Suppressor macrophage treated with lipopolysaccharide for 1 hour (primary cell): ENCODE measurements at places on chromosomes 4 and X.

DNA sequence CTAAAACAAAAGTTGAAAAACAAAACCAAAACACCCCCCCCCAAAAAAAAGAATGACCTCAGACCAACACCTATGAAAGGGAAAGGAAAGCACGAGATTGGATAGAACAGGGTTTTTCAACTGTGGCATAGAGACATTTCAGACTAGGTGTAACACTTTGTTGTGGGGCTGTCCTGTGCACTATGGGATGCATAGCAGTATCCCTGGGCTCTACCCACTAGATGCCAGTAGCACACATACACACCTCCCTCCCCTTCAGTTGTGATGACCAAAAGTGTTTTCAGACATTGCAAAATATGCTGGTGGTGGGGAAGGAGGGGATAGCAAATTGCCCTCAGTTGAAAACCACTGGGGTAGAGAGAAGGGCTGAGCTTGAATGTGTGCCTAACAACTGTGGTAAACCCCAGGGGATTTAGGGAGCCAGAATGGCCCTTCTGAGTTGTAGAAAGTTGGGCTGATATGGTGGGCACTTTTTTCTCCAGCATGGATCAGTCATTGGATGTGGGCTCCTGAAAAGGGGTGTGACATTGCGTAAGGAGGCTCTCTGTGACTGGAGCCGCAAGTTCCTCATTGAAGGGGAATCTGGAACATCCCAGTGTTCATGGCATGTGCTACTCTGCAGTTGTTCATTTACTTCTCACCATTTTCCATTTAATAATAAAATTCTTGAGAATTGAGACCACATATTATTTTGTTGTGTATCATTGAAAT is 8.8 kb upstream of the GEMIN8 start:
- peak; percentile 66 for DNase-seq

DNA sequence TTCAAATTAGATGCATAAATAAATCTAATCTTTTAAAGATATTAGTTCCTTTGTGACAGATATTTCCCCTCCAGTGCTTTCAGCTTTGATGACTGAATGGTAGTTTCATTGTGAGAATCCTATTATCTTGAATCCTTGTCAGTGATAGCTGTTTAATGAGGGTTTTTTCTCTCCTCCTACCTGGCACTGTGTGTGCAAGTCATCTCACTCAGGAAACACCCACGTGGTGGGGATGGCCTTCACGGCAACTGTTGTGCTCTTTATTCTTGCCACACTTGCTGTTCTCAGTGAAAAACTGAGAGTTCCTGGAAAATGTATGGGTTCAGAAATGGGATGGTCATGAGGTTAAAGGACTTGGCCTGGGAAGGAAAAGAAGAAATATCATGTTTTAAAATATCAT is 129.9 kb downstream of the SPRY1 start:
- no peak for DNase-seq

- no peak for DNase-seq
Observed at GRCh38 chr4:41232406-41232805, 18.1 kb upstream of the APBB2 start.

DNA sequence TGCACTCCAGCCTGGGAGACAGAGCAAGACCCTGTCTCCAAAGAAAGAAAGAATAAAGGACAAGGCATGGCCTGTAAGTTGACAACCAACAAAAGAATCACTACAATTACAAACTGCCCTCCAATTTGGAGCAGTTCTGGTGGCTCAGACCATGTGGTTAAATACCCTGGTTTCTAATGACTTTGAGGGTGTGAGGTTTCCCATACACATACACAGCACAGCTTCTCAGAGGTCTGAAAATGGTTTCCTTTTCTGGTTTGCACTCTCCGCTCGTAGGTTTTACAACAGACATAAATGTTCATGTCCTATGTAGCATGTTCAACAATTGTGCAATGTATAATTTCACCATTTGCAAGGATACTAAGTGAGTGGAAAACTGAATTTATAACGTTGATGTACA is 34.2 kb upstream of the MXRA5 start:
- no peak for DNase-seq

- DNase-seq, result no peak
Observed at GRCh38 chrX:141760761-141761160, 62.2 kb upstream of the SPANXD start.

GRCh38 chrX:40816906-40817305 is 81.6 kb upstream of the MED14 start:
- no peak for DNase-seq

DNA sequence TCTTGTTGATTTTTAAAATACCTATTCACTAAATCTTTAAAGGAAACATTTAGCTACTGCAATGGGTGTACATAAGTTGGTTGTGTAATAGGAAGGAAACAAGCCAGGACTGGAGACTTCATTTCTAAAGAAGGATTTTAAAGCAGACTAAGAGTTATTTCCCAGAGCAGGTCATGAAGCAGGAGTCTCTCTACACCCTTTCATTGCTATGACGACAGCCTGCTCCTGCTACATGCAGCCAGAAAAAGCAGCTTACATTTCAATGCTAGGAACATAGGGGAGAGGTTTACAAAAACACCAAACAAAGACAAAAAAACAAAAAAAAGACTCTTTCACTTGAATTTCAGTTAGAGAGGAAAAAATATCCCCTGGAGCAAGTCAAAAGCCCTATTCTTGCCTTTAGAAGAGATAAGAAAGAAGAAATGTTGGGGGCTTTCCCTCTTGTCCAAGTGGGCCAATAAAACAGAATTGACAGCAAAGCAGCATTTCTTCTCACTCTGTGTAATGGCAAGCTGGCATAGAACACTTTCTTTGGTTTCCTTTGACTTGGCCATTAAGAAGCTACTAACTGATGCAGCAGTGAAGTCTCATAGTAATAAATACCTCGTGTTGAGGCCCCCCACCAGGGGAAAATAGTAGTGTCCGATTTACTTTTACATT is 3.4 kb downstream of the SPARCL1 start:
- DNase-seq, result no peak

- no peak for DNase-seq
Observed at GRCh38 chr4:6962211-6963041, 52.8 kb downstream of the TBC1D14 start.

GRCh38 chrX:135308345-135308855 is 880 bp upstream of the ETDC start:
- no peak for DNase-seq

DNA sequence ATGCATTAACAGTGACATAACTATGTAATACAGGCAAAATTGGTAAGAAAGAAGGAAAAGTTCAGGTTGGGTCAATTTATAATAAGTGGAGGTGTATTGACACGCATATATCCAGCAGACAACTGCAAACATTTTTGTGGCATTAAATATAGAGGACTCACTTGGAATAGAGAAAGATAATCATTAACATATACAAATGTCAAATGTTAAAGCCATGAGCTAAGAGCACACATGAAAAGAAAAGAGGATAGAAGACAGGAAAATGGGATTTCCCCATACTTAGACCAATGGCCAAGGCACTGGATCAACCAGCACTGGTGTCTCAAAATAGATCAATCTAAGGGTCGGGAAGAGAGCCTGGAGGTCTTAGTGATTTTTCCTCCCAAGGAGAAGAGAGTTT is 187.6 kb downstream of the PDGFC start:
- no peak for DNase-seq

GRCh38 chrX:43973249-43974099 is at the start of gene NDP:
TSS of gene NDP (minus strand) at chrX:43973390. CDS start at chrX:43958645, 14,745 bp downstream.
- peak; percentile 14 for DNase-seq

- peak; percentile 52 for DNase-seq
Observed at GRCh38 chr4:77097611-77098010, 21.8 kb upstream of the CCNI start.

GRCh38 chrX:31071725-31072124 is at the start of gene FTHL17:
TSS of gene FTHL17 (minus strand) at chrX:31072041. CDS start at chrX:31071953, 88 bp downstream.
- no peak for DNase-seq

DNA sequence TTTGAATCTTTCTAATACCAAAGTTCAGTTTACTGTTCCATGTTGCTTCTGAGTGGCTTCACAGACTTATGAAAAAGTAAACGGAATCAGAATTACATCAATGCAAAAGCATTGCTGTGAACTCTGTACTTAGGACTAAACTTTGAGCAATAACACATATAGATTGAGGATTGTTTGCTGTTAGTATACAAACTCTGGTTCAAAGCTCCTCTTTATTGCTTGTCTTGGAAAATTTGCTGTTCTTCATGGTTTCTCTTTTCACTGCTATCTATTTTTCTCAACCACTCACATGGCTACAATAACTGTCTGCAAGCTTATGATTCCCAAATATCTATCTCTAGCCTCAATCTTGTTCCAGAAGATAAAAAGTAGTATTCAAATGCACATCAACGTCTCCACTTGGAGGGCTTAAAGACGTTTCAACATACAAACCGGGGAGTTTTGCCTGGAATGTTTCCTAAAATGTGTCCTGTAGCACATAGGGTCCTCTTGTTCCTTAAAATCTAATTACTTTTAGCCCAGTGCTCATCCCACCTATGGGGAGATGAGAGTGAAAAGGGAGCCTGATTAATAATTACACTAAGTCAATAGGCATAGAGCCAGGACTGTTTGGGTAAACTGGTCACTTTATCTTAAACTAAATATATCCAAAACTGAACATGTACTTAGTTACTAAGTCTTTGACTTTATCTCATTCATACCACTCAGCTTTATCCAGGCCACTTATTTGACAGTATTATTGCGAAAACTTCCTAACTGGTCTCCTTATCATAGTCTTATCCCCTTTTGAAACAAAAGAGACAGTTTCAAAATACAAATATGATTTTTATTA is 3.6 kb upstream of the AFP start:
- DNase-seq, result no peak

- DNase-seq, result peak; percentile 61
Observed at GRCh38 chr4:14787894-14788293, 214.4 kb upstream of the CPEB2 start.

GRCh38 chr4:16457944-16458343 is 231.7 kb upstream of the TAPT1 start:
- DNase-seq, result no peak

DNA sequence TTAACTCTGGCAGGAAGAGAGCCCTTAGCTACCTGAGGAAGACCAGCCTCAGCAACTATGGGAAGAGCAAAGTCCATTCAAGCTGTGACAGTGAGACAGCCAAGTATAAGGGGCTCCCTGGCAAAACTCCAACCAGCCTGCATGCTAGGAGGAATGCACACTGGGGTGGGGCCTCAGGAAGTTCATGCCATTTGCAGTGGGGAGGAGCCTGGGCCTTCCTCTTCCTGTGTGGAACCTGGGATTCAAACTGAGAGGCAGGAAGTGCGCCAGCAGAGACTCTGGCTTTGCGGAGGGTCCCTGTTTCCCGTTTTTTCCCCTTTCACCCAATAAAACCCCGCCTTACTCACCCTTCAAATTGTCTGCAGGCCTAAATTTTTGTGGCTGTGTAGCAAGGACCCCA is 33.0 kb downstream of the TFDP3 start:
- no peak for DNase-seq

- peak; percentile 51 for DNase-seq
Observed at GRCh38 chr4:184288451-184289178, 70.9 kb upstream of the ENPP6 start.

DNA sequence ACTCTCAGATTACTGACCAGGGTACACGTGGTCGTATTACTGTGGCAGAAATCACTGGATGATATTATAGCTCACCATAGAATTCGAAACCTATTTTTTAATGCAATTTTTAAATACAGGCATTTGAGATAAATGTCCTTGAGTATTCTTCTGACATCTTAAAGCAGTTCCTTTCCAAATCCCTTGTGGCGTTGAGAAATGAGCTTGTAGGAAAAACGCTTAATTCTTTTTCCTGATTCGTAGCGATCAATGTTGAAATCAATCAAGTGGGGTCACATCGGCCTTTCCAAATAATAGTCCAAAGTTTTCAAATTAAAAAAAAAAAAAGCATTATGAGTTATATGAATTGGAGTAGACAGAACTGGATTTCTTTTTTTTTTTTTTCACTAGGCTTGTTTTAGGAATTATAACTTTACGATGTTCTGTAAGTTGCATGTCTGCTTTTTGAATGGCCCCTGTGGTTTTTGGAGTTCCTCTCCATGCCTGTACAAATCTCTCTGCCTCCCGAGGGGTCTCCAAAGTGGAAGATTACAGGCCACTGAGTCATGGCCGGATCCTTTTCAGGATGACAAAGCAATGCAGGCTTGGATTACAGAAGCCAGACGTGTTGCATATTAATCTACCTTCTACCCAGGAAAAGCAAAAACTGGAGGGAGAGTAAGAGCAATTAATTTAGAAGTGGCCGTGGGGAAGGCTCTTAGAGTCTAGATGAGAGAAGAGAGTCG is 226.1 kb downstream of the SHOX start:
- no peak for DNase-seq

DNA sequence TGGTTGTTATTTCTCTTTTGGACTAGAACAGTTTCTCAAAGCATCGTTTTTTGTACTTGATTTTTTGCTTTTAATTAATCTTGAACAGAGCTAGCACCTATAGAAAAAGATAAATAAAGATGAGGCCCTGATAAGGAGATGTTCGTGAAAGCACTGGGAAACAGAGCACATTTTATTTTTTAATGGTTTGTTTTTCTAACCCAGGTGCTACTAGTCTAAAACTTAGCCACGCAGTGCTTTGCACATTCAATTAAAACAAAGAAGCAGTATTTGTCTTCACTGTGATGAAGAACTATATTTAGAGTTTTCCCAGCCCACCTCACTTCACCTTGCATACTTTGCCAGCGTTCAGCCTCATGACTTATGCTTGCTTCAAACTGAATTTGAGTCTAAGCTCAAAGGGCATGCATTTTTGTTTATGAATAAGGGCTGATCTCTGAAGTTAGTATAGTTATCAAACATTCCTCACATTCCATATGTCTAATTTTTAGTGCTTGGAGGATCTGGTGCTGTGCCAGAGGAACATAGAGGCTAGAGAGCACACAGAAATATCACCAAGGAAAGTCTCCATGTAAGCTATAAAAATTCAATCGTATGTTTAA is 76.7 kb downstream of the WWC2 start:
- DNase-seq, result no peak

- no peak for DNase-seq
Observed at GRCh38 chr4:38152721-38153386, 192.7 kb downstream of the PTTG2 start.

DNA sequence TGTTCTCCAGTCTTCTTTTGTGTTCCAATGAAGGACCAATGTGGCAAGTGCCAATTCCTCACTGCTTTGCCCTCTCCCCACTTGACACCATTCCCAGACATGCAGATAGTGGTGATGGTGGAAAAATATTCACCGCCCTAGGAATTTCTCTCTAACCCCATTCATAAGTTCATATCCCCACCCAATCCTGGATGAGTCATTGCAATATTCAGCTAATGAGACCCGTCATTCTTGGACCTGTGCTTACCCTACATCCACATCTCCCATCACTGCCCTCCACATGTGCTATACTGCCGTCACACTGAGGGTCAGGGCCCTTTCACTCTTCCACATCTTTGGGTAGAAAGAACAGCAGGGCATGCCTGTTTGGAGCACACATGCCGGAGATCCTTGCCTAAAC is 199.2 kb downstream of the KCNIP4 start:
- DNase-seq, result no peak
